ENCODE measurements at places on chromosomes 4 and X.
A peak's percentile ranks its signal among the peaks of the same experiment; 100 is the strongest.

DNA sequence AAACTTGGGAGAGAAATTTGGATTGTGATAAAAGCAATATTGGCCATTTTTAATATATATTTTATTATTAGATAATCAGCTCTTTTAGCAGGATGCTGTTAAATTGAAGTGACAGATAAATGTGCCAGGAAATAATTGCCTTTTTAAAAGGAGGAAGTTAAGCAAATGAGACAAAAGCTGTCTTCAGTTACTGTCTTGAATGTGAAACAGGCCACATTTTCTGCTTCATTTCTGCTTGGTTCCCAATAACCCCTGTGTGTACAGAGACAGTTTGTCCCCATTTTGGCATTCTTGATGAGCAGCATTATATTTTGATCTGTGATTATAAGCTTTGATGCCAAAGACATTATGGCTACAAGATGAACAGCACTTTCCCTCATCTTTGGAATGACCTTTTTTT, 953 bp downstream of the EPGN start:
- DNase-seq, result no peak

GRCh38 chrX:121009764-121010163, 24.2 kb upstream of the CT47A1 start:
- no peak for DNase-seq

GRCh38 chr4:15003401-15003890, 1.2 kb downstream of the CPEB2 start:
- DNase-seq, result peak; percentile 5

- DNase-seq, result no peak
Observed at GRCh38 chr4:158181906-158182305, 9.1 kb upstream of the GASK1B start.

- DNase-seq, result no peak
Observed at GRCh38 chrX:27679281-27679680, 89.1 kb downstream of the DCAF8L2 start.

All from NCI-H1105 (cell line).